H9 (cell line): ENCODE measurements at places on chromosomes 2 and 18.

DNA sequence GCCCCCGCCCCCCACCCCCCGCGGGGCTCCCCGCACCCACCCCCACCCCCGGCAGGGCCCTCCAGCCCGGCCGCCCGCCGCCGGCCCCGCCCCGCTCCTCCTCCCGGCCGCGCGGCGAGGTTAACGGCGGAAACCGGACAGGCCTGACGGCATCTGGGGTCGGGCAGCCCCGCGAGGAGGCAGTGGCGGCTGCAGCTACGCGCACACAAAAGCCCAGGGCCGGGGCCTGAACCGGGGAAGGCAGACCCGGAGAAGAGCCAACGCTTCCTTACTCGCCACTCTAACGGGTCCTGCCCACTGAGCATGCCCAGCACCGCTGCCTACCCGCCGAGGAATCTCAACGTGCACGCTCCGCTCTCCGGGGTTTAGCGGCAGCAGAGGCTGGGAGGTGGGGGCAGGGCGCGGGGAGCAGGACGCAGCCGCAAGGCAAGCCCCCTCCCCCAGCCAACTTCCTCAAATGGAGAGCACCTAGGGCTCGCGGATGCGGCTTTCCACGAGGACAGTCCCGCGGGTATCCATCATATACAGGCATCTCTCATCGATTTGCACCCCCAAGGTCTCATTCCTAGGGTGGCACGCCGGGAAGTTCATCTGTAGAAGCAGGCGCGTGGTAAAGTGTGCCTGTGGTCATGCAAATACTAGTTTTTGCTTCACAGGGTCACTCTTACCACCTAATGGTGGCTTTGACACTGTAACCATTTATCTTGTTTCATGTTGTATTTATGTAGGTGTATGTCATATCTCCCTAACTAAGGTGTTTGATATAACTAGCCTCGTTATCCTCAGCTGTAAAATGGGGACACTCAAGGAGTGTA is at the start of gene MEMO1:
TSS of gene MEMO1 (minus strand) at position 339 of the 815 bp plus-strand sequence. CDS start 761 bp downstream, outside the sequence.
- peak; percentile 93 for DNase-seq
- H3K36me3 ChIP-seq, result peaks cover 17% of the 10 kb centered on the region
- peak within 1 kb of the TSS; percentile 42 for H3K27ac ChIP-seq
- no peaks in the 10 kb centered on the region for H3K27me3 ChIP-seq
- H3K4me3 ChIP-seq, result peak within 1 kb of the TSS; percentile 88

DNA sequence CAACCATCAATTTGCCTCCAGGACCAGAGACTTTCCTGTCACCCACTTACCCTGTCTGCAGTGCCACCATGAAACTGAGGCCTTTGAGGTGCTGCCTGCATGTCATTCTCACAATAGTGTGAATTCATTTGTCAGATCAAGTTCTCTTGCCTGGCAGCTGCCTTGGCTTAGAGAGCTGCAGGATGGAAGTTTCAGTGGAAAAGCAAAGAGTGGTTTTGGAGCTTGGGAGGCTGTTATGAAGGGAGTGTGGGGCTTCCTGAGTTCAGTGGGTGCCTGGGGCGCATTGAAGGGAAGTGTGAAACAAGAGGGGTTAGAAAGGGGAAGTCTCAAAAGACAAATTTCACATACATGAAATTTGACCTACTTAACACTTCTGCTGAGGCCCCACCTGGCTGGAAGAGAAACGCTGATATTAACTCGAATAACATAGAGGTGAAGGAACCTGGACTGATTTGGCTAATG is 7.9 kb upstream of the LBH start:
- no peaks in the 10 kb centered on the region for H3K36me3 ChIP-seq
- no peak overlapping the region for H3K27ac ChIP-seq
- no peak for DNase-seq
- no peaks in the 10 kb centered on the region for H3K4me1 ChIP-seq
- no peaks in the 10 kb centered on the region for H3K27me3 ChIP-seq
- no peak overlapping the region for H3K4me3 ChIP-seq

DNA sequence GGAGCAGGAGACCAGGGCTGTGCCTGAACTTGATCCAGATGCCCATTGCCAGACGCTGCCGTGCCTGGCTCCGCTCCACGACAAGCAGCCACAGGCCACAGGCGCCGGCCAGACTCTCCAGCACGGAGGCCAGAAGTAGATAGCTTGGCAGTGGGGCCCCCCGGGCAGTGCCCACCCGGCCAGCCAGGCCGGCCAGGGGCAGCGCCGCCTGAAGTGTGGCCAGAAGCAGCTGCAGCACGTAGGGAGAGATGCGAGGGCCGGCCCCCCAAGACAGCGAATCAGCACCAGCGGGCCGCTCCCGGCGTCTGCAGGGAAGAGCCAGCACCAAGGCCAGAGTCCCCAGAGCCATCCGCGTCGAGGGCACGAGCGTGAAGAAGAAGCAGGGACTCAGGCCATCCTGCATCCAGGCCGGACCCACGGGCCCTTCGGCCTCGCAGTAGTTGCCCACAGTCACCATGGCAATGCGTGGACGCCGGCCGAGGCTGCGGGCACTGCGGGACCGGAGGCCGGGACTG is 484 bp downstream of the ABCB6 start:
- peak overlapping the region; percentile 91 for H3K4me3 ChIP-seq
- peaks cover 23% of the 10 kb centered on the region for H3K36me3 ChIP-seq
- H3K27ac ChIP-seq, result no peak overlapping the region
- peak; percentile 84 for DNase-seq

DNA sequence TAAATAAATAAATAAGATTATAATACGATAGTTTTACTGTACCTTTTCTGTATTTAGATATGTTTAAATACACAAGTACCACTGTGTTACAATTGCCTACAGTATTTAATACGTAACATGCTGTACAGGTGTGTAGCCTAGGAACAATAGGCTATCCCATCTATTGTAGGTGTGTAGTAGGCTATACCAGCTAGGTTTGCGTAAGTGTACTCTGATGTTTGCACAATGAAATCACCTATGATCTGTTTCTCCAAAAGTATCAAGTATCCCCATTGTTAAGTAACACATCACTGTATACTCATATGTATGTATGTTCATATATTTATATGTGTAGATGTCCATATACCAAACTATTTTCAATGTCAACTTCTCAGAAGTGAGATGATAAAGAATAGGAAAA is 118.2 kb upstream of the RND3 start:
- H3K27me3 ChIP-seq, result no peaks in the 10 kb centered on the region
- no peaks in the 10 kb centered on the region for H3K4me1 ChIP-seq
- no peak overlapping the region for H3K27ac ChIP-seq
- no peak for DNase-seq

GRCh38 chr2:235776531-235776930 is 282.7 kb downstream of the AGAP1 start:
- H3K27ac ChIP-seq, result no peak overlapping the region
- H3K4me3 ChIP-seq, result no peak overlapping the region
- DNase-seq, result peak; percentile 22
- H3K4me1 ChIP-seq, result no peaks in the 10 kb centered on the region
- H3K27me3 ChIP-seq, result no peaks in the 10 kb centered on the region

DNA sequence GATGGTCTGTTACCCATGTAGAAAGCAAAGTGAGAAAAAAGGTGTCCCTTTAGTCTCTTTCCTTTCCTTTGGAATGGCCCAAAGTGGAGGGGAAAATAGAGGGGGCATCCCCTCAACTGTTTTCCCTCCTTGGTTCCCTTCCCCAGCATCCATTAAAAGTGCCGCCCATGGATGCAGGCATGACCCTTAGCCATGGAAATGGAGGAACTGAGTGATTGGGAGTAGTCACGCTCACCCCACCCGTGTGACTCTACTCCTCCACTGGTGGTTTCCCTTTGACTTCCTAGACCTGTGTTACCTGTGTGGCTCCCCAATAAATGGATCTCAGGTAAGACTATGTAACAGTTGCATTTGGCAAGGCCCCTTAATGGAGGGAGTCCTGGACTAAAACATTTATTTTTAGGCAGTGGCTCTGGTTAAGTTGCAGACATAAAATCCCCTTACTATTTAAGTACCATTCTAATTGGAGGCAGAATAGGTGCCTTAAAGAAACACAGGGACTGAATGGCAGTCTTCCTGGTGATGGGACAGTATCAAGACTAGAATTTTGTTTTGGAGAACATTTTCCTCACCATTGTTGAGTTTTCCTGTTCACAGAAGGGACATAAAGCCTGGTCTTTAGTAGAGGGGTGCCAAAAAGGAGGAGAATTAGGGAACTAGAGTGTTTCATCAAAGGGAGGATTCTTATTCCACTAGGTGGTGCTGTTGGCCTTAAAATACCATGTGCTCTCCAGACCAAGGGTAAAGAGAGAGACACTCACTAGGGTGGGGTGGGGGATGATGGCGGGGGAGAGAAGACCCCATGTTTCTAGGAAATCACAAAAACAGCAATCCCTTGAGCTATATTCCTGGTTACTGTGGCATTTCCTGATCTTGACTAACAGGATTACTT is 25.7 kb upstream of the PLA2R1 start:
- H3K27ac ChIP-seq, result no peak overlapping the region
- no peaks in the 10 kb centered on the region for H3K27me3 ChIP-seq
- DNase-seq, result no peak
- no peaks in the 10 kb centered on the region for H3K4me1 ChIP-seq
- peaks cover 57% of the 10 kb centered on the region for H3K36me3 ChIP-seq

GRCh38 chr2:203436496-203436895 is 98.6 kb downstream of the RAPH1 start:
- no peaks in the 10 kb centered on the region for H3K27me3 ChIP-seq
- H3K4me3 ChIP-seq, result no peak overlapping the region
- H3K36me3 ChIP-seq, result peaks cover 6% of the 10 kb centered on the region; the same call in 2 of the 3 replicates
- H3K27ac ChIP-seq, result no peak overlapping the region
- DNase-seq, result no peak
- H3K4me1 ChIP-seq, result no peaks in the 10 kb centered on the region

- DNase-seq, result no peak
- no peak overlapping the region for H3K27ac ChIP-seq
- no peaks in the 10 kb centered on the region for H3K36me3 ChIP-seq
- H3K4me1 ChIP-seq, result no peaks in the 10 kb centered on the region; the same call in 1 of the 2 replicates
These were observed 145.4 kb upstream of the FOSL2 start for GRCh38 chr2:28247290-28247689.

DNA sequence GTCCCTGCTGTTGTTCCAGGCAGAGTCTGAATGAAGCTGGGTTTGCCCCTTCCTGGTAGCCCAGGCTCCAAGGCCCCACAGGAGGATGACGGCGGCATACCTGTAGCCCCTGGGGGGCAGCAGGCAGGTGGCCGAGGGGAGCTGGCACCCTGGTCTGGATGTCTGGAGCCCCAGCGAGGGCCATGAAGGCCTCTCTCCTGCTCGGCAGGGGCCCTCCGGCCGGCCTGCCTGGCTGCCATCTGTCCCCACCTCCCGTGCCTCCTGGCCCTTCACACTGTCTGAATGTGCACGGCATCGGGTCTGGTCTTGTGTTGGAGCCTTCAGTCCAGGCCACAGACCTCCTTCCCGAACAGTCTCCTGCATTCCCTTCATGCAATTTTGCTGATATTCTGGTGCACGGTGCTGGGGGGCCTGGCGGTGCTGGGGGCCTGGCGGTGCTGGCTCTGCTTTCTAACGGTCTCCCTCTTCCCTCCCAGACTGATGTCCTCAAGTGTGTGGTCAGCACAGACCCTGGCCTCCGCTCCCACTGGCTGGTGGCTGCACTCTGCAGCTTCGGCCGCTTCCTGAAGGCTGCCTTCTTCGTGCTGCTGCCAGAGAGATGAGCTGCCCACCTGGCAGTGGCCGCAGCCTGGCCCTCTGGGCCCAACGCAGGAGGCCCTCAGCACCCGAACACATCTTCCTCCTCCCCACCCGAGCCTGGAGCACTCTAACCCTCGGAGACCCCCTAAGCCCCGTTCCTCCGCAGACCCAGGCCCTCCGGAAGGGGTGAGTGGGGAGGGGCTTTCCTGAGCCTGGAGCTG is 13.5 kb downstream of the BOK start:
- no peaks in the 10 kb centered on the region for H3K4me1 ChIP-seq
- DNase-seq, result peak; percentile 19
- H3K27me3 ChIP-seq, result no peaks in the 10 kb centered on the region
- H3K4me3 ChIP-seq, result no peak overlapping the region

- H3K4me3 ChIP-seq, result no peak overlapping the region
- DNase-seq, result no peak
- H3K27me3 ChIP-seq, result no peaks in the 10 kb centered on the region
- H3K27ac ChIP-seq, result no peak overlapping the region
These were observed 14.8 kb upstream of the CXCR4 start for GRCh38 chr2:136132825-136133155.

DNA sequence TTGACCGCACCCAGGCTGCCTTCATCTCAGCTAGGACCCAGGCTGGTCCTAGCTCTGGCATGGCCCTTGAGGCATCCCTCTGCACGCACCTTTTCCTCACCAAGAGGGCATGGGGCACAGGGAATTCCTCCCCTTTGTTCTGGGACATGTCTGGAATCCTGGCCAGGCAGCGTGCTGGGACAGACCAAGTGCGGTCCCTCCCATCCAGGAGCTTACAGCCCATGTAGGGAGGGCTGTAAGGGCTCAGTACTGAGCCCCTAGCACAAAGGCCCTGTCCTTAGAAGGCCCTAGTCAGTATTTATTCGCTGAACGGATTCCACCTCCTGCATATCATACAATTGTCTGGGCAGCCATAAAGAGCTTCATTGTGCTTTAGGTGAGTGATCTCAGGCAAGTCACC is 3.0 kb downstream of the TMEM37 start:
- no peak overlapping the region for H3K4me3 ChIP-seq
- H3K4me1 ChIP-seq, result peaks cover 3% of the 10 kb centered on the region; the same call in 1 of the 2 replicates
- peaks cover 7% of the 10 kb centered on the region; the same call in 1 of the 2 replicates for H3K36me3 ChIP-seq
- no peaks in the 10 kb centered on the region for H3K27me3 ChIP-seq

DNA sequence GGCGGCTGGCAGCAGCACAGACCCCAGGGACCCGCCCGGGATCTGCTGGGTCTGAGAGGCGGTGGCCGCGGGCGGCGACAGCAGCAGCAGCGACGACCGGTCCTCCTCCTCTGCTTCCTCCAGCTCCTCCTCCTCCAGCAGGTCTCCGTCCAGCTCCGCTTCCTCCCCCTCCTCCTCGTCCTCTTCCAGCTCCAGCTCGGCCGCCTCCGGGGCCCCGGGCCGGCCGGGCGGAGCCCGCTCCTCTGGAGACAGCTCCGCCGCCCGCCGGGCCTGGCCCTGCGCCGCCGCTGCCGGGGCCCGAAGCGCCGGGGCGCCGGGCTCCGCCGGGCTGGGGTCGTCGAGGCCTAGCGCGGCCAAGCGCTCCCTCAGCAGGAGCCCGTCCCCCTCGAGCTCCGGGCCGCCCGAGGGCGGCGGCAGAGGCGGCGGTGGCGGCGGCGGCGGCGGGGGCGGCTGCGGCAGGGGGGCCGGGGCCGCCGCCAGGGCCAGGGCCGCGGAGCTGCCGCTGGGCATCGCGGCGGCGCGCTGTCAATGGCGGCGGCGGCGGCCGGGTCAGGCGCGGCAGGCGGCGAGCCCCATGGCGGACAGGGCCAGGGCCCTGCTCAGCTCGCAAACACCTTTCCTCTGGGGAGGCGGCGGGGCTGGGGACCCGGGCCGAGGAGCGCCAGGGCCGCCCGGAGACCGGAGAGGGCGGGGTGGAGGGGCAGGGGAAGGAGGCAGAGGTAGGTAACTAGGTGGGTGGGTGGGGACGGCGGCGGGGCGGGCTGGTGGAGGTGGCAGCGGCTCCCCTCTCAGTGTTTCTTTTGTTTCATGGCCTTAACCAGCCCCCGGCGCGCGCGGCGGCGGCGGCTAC is 445 bp downstream of the MEX3C start:
- H3K27ac ChIP-seq, result no peak overlapping the region
- peak; percentile 38 for DNase-seq
- H3K4me1 ChIP-seq, result peaks cover 3% of the 10 kb centered on the region; the same call in 1 of the 2 replicates
- H3K36me3 ChIP-seq, result peaks cover 9% of the 10 kb centered on the region
- H3K4me3 ChIP-seq, result peak overlapping the region; percentile 99
- H3K27me3 ChIP-seq, result no peaks in the 10 kb centered on the region
